ENCODE measurements at places on chromosomes 13 and 19.

- no peak for DNase-seq
Observed at GRCh38 chr19:19539698-19540063, 1.6 kb downstream of the CILP2 start.

DNA sequence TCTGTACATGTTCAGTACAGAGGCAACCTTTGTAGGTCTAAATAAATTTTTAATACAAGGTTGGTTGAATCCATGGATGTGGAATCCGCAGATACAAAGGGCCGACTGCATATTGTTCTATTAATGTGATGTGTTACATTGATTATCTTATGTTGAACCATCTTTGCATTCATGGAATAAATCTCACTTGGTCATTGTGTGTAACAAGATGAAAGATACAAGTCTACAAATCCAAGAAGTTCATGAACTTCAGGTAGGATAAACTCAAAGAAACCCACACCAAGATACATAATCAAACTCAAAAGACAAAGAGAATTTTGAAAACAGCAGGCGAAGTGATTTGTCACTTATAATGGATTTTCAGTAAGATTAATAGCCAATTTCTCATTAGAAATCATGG lies 8.0 kb upstream of the TFDP1 start:
- no peak for DNase-seq

GRCh38 chr13:35479038-35479492 lies 2.6 kb upstream of the MAB21L1 start:
- DNase-seq: no peak

DNA sequence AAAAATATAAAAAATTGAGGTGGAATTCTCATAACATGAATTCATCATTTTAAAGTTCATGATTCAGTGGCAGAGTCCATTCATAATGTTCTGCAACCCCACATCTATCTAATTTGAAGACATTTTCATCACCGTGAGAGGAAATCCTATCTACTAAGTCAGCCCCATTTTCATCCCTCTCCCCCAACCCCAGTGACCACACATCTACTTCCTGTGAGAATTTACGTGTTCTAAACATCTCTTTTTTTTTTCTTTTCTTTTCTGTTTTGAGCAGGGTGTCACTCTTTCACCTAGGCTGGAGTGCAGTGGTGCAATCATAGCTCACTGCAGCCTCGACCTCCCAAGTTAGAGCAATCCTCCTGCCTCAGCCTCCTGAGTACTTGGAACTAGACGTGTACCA lies 17.5 kb downstream of the ATCAY start:
- no peak for DNase-seq

DNA sequence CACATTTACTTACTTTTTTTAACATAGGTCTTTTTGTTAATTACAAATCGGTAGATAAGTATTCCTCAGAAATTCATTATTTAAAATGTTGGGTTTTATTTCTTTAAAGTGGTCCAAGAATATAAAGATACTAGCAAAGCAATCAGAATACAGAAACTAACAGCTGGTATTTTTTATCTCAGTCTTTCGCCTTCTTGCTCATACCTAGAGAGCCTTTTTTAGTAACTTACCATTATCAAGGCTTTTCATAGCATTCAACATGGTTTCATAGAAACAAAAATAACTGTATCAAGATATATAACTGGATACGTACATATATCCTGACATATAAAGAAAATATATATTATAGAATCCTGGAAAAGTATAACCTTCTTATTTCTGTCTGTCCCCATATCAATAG lies 227.8 kb upstream of the MIR17HG start:
- DNase-seq: no peak

DNA sequence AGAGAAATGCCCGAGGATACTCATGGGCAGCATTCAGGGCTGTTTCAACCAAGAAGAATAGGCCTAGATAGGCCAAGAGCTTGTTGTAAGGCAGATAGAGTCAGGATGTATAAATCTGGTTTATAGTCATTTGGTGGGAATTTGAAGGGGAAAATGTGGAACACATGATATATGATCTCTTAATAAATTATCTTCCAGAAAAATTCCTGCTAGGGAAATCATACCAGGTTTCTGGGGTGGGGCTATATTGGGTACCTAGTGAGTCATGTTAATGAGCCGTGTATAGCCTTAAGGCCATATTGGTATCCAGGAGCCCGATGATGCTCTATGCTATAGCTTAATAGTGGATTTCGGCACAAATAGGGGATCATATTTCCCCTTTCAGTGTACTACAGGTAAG lies 51.5 kb upstream of the HTR2A start:
- DNase-seq: no peak

- DNase-seq: no peak
Observed at GRCh38 chr13:24097667-24098066, 62.9 kb upstream of the SPATA13 start.

DNA sequence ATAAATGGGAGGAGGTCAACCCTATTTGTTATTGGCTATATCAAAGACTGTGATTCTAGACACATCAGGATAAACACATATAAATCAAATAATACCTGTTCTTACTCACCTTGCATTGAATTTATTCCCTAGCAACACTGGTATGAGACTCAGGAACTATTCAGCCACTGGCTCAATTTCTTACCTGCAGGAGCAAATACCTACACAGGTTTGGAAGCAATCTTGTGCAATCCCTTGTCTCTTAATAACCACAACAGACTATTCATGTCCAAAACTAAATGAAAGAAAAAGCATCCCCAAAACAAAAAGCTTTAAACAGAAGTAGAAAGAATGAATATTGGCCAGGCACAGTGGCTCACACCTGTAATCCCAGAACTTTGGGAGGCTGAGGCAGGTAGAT lies 55.5 kb downstream of the TBC1D4 start:
- no peak for DNase-seq

All from CD4-positive, alpha-beta T cell (primary cell).